Non-pigmented ciliary epithelial cell (primary cell): ENCODE measurements at places on chromosomes 12 and 14.

- DNase-seq, result no peak
Measured at GRCh38 chr14:34365309-34365915, 96.6 kb downstream of the SPTSSA start.

- no peak for DNase-seq
Measured at GRCh38 chr12:57548013-57548315, 972 bp upstream of the DCTN2 start.

GRCh38 chr14:90695997-90696660 lies 120.1 kb downstream of the TTC7B start:
- DNase-seq, result no peak

- no peak for DNase-seq
Measured at GRCh38 chr14:64178814-64179213, 115.4 kb downstream of the ESR2 start.

DNA sequence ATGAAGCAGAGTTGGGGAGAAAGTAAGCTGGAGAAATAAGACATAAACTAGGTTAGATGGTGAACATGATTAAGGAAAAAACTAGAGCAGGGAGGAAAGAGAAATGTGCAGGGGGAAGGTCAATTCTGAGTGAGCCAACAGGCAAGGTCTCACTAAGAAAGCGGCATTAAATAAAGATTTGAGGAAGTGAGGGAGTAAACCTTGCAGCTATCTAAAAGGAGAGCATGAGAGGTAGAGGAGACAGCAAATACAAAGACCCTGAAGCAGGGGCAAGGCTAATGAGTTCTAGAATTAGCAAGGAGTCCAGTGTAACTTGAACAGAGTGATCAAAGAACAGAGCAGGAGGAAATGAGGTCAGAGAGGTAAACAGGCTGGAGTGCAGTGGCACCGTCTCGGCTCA lies 4.4 kb upstream of the SOCS2 start:
- DNase-seq, result no peak

- no peak for DNase-seq
Measured at GRCh38 chr14:50926851-50927386, 17.4 kb downstream of the PYGL start.

DNA sequence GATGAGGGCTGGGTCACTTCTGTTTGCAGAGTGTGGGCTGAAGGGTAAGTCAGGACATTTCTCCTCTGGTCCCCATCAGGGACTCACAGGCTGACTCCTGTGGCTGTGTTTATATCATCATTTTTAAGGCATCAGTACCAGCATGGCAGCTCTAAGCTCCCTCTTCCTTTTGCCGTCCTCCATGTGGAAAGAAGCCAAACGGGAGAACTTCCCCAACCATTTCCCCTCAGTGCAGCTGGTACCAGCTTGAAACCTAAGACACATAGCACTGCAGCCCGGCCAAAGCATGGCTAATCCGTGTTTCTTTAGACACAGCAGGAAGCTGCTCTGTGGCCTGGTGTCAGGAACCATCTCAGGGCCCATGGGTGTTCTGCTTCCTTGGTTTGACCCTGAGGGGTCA lies 31.9 kb upstream of the ATP2A2 start:
- DNase-seq, result no peak
